ENCODE measurements at places on chromosomes 2 and 18. TPM values are rescaled to one million over a fixed set of nuclear protein-coding genes. Genes with fewer than 3 reads are reported as not detected.

The FAM237A gene
- total RNA-seq: not detected

The MALL gene
- 158 TPM for total RNA-seq

The REG3A gene
- not detected for total RNA-seq

The CBLN2 gene
- total RNA-seq: 0.06 TPM

The MRO gene
- 0.36 TPM for total RNA-seq

The CHST10 gene
- 15.8 TPM for total RNA-seq

The DRC1 gene
- total RNA-seq: 0.29 TPM

The NTSR2 gene
- not detected for total RNA-seq

The ARHGAP15 gene
- not detected for total RNA-seq

The GALNT13 gene
- total RNA-seq: 12.6 TPM

The TP53I3 gene
- 182 TPM for total RNA-seq

The LOXHD1 gene
- not detected for total RNA-seq

The EVA1A gene
- 12.6 TPM for total RNA-seq

The DIPK1C gene
- total RNA-seq: not detected

The MYO5B gene
- 14.9 TPM for total RNA-seq

The MZT2B gene
- 425 TPM for total RNA-seq

The LYPD1 gene
- total RNA-seq: 18.2 TPM

The ARHGEF33 gene
- total RNA-seq: 0.13 TPM

The SLC5A7 gene
- not detected for total RNA-seq

The OR6B2 gene
- total RNA-seq: not detected

The DCDC2C gene
- total RNA-seq: 0.24 TPM

The POTEI gene
- not detected for total RNA-seq

The GREB1 gene
- 3.2 TPM for total RNA-seq

The G6PC2 gene
- total RNA-seq: not detected

The GNLY gene
- not detected for total RNA-seq

The ALPP gene
- total RNA-seq: 0.37 TPM

The CPLX4 gene
- not detected for total RNA-seq

The ABCB11 gene
- total RNA-seq: 0.02 TPM

The LYPD6 gene
- total RNA-seq: 0.06 TPM

The C2orf66 gene
- total RNA-seq: 0.07 TPM
